ENCODE measurements at places on chromosomes 3 and 15.

DNA sequence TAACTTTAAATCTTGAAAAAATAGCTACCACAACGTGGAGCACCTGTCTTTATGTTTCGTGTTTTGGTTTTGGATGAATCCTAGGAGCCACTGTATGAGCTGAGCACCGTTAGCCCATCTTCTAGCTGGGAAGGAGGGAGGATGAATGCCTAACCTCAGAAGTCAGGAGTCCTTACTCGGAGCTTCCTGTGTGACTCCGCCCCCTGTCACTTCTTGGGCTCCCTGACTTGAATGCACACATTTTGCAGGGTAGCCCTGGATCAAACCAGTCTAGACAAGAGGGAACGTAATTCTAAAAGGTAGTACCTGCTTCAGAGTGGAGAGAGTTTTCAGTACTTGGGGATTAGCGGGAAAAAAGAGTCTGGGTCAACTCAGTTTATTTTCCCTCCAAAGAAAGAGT is 5.3 kb downstream of the GABRA5 start:
- DNase-seq = no peak

GRCh38 chr15:57405133-57405532 is 28.8 kb downstream of the CGNL1 start:
- DNase-seq = no peak

- peak; percentile 64 for DNase-seq
These were observed 85.1 kb downstream of the OXNAD1 start for GRCh38 chr3:16349986-16350596.

DNA sequence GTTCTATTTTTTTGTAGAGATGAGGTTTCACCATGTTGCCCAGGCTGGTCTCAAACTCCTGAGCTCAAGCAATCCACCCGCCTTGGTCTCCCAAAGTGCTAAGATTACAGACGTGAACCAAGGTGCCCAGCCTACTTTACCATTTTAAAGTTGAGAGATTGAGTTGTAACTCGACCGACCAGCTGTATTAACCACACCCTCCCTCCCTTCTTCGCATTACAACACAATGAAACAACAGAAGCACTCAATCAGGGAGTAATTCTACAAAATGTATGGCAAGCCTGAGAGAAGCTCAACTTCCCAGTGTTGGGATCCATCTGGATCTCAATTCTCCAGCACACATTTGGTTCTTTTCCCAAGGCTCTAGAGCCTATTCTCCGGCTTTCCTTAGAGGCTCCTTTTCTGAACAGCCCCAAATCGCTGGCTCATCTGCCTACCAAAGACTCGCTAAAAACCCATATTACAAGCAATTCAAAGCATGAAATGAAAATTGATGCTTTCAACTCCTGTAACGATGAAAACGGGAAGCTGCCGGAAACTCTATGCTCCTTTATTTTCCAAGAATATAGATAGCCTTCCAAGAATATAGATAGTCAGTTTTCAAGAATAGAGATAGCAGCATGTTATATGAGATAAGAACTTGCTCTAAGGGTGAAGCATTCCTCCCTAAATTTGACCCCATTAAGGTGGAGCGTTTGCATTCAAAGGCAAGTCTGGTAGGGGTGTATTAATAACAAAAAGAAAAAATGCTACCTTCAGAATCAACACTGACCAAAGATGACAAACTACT is 450.9 kb downstream of the MAGI1 start:
- DNase-seq = no peak

DNA sequence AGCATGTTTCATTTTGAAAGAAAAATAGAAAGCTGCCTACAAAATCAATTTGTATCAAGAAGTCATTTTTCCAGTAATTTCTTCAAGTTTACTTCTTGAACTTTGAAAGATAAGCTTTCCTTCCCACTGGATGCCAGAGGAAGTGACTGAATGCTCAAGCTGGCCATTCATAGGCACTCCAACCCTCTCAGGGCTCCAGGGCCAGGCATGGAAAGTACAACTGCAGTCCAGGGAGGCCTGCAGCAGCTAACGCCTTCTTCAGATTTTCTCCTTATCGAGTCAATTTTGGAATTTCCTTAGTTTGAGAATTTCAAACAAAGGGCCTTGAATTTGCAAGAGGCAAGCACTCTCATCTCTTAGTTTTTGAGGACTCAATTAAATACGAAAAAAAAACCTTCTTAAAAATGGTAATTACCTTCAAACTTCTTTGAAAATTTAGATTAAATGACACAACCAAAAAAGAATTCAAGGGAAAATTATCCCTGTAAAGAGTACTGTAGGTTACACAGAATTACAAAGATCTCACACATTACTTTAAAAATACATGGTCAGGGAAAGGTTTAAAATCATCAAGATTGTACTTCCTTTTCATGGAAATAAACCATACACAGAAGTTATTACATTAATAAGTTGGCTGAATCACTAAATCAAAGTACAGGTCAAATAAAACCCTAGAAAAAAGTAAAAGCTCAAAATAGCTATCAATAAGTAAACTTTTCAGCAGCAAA is 2.5 kb downstream of the UBP1 start:
- DNase-seq = peak; percentile 21

DNA sequence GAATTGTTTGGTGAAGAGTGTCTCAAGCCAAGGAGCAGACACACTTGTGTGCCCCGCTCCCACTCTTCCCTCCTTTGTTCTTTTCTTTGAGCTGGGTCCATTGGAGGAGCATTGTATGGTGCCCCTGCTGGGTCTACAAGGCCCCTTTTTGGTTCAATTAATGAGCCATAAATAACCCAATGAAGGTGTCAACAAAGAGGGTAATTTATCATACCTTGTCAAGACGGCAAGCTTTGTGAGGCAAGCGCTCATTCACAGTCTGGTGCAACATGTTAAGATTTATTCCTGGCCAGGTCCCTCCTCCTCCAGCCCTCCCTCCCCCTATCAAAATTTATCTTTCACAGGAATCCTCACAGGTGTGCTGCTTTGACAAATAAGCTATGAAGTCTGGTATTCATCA is 300.1 kb downstream of the RORA start:
- DNase-seq = no peak

Measured in muscle of leg (tissue), 16 donors.